ENCODE measurements at places on chromosomes 11 and 22.

- no peak for DNase-seq
These were observed 31.5 kb upstream of the RAB38 start for GRCh38 chr11:88206751-88207150.

- DNase-seq, result no peak
These were observed 7.6 kb downstream of the ATXN10 start for GRCh38 chr22:45678961-45679912.

DNA sequence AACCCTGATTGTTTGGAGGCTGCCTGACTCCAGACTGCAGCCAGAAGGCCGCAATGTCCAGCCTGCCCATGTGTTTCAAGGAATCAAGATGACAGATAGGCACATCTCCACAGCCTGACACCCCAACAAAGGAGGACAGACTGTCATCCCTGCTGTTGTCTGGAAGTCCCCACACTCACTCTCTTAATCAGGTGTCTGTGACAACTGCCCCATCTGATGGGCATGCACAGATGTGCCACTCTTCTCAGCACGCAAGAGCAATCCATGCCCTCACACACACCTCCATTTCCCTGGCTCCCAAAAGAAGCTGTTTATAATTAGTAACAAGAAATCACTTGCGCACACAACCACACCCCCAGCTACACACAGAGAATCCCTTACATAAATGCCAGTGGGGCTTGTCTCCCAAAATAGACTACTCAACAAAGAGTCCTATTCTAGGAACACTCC lies 117.6 kb downstream of the C11orf58 start:
- no peak for DNase-seq

- peak; percentile 85 for DNase-seq
These were observed at the start of gene RPS3 for GRCh38 chr11:75399344-75400145. Gene RPS3 (plus strand): TSS chr11:75399518. CDS start chr11:75399548, 30 bp downstream.

DNA sequence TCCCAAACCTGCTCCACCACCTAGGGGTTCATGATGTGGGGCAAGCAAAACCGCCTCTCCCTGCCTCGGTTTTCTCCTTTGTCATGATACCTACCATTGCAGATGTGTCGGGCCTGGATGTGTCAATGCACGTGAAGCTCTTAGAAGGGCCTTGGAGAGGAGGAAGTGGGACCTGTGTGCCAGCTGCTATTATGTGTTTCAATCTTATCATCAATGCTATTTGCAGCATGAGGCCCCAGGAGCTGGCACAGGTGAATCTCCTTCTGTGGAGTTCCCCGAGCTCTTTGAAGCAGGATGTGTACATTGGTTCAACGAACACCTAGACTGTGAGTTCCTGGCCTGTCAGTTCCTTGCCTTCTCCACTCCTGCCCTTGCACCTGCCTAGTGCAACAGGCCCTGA lies 331.6 kb downstream of the CTTN start:
- DNase-seq, result no peak

DNA sequence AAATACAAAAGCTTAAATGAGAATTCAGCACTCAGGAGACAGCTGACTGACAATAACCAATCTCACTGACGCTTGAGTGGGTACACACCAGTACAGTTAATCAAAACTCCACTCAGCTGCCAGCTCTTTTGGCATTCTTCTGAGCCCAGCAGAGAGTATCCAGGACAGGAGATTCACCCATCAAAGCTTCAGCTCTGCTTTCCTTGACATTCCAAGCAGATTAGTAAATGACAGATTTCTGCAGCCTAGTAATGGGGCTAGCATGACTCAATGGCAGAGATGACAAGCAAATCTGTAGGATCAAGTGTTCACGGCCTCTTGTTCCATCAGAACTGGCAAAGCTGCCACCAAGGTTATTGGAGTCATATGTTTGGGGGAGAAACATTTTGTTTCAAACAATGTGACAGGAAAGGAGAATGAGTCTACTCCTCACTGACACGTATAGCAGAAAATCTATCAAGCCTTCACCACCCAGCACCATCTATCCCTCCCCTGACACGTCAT lies 420.0 kb downstream of the DYNC2H1 start:
- DNase-seq, result no peak

- DNase-seq, result peak; percentile 11
These were observed 156.5 kb downstream of the RRAS2 start for GRCh38 chr11:14202251-14203196.

DNA sequence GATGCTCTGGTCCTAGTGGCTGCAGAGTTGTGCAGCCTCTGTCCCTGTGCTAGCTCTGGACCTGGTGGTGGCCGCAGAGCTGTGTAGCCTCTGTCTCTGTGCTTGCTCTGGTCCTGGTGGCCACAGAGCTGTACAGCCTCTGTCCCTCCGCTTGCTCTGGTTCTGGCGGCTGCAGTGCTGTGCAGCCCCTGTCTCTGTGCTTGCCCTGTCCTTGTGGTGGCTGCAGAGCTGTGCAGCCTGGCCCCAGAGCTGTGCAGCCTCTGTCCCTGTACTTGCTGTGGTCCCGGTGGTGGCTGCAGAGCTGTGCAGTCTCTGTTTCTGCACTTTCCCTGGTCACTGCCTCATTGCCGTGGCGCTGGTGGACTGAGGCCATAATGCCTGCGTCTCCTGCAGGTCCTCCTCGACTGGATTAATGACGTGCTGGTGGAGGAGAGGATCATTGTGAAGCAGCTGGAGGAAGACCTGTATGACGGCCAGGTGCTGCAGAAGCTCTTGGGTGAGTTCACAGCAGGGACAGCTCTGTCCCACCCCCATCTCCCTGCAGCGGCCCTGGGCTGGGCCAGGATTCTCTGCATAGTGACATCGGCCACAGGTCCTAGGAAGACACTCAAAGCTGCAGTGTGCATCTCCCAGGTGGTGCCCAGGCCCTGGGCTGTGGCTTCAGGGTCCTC lies 61.9 kb upstream of the PARVG start:
- DNase-seq, result no peak

DNA sequence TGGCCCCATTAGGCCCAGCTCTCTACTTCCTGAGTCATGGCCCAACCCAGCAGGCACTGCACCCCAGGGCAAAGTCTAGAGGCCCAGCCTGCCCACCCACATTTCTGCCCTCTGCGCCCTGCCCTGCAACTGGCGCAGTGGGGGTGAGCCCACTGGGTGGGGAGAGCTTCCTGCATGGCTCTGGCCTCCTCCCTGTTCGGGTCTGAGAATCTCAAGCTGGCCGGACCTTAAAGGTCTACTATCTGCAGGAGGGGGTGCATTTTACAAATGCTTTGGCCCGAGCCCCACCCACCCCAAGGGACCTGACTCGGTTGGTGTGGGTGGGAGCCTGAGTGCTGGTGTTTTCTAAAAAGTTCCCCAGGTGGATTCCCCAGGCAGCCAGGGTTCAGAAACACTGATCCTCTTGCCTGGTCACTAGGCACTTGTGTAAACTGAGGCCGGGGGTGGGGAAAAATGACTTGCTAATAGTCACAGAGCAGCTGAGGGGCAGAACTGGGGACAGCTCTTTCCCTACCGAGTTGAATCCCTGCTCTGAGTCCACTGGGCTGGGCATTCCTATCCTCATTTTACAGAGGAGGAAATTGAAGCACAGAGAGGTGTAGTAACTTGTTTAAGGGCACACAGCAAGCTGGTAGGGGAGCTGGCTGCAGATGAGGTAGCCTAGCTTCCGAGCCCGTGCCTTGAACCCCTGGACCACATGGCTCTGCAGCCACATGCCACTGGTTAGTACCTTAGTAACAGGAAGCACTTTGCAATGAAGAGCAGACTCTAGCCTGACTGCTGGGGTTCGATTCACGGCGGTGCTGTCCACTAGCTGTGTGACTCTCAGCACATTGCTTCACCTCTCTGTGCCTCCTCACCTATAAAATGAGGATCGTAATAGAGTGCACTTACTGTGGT lies 36.3 kb downstream of the CD82 start:
- no peak for DNase-seq

- no peak for DNase-seq
These were observed 31.2 kb downstream of the CD82 start for GRCh38 chr11:44596525-44597276.

DNA sequence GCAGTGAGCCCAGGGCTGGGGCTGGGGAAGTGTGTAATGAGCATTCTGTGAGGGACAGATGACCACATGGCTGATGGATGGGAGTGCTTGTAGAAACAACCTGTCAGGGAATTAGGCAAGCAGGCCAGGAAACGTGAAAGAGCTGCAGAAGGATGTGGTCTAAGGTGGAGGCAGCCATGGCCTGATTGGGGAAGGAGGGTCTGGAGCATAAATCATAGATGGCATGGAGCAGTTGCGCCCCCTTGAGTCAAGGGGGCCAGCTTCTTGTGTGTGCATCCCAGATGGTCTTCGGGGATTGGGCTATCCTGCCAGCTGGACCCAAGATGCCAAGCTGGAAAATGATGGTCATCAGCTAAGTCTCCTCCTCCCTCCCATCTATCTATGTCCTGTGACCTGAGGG lies 119.4 kb upstream of the CLPB start:
- DNase-seq, result no peak

GRCh38 chr11:126607776-126608541 lies 252.5 kb downstream of the ST3GAL4 start:
- DNase-seq, result no peak

- DNase-seq, result no peak
These were observed 532.9 kb upstream of the B3GAT1 start for GRCh38 chr11:134944986-134945385.

- no peak for DNase-seq
These were observed 53.7 kb downstream of the THAP12 start for GRCh38 chr11:76327202-76327601.

DNA sequence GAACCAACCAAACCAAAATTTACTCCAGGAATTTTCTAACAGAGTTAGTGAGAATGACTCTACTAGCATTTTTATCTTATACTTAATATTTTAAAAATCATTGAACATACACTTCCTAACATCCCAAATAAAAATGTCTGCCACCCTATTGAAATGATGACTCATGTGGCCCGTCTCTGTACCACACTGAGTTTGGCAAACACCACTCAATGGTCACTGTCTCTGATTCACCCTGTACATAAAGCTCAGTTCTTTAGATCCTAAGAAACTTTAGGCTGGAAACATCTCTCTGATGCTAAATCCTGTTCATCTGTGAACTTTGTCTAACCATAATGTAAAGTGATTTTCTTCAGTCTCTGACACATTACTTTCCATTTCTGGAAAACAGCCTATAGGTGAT lies 182.0 kb downstream of the CWF19L2 start:
- no peak for DNase-seq

DNA sequence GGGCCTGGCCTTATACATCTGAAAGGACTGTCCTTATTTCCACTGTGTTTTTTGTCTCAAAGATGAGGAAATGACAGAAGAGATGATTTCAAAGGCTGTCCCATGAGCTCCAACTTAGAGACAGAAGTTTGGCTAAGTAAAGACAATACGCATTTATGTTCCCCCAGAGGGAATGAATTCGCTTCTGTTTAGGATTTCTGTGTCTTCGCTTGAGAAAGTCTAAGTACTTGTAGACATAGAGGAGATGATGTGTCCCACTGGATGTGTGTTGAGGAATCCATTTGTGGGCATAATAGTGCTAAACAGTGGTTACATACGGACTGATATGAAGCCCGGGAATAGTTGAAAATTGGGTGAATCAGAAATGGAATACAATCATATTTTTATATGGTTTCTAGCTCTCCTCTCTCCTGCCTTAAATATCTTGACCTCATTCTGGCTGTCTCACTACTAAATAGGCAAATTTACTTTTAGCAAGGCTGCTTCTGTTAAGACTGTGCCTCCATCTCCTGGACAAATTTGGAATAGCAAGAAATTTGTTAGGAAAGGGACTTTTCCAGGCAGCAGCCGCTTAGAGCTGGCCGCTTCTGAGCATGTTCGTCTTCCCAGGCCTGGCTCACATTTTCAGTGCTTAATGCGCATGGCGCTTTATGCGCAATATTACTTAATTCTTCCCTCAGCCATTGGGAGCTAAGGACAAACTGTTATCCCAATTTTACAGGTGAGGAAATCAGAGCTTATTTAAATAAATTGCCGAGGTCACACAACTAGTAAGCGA lies 1.9 kb upstream of the PEX26 start:
- DNase-seq, result no peak

DNA sequence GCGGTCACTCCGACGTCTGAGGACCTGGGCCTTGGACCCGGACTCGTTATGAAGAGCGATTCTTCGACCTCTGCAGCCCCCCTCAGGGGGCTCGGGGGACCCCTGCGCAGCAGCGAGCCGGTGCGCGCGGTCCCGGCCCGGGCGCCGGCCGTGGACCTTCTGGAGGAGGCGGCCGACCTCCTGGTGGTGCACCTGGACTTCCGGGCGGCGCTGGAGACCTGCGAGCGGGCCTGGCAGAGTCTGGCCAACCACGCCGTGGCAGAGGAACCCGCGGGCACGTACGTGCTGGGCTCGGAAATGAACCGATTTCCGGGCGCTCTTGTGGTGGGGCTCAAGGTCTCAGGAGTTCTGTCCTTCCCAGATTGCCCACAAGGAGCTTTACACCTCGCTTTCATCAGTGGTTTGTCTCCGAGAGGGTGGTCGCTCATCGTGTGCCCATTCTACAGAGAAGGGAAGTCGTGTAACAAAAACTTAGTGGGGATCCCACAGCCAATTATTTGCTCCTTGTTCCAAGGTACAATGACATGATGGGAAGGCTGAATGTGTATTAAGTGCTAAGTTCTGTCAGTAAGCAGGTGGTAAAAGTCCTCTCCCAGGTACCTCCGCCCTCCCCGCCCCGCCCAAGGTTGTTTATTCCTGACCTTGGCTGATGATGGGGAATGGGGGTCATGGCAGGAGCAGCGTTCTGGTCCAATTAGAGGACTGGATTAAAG lies 695 bp downstream of the PEX26 start:
- no peak for DNase-seq

DNA sequence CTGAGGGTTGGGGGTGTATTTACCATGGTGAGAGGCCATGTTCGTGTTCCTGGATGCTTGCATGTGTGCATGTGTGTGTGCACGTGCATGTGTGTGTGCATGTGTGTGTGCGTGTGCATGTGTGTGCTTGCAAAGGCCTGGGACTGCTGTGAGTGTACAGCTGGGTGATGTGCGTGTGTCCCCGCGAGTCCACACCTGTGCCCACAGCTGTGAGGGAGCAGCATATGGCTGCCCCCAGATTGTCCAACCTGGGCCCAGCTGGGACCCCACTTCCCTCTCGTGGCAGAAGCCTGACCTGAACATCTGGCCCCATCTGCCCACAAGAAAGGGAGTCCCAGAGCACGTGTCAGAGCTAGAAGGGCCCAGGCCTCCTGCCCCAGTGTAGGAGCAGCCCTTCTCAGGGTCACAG lies 8.4 kb upstream of the CD248 start:
- no peak for DNase-seq

- DNase-seq, result no peak
These were observed 21.9 kb downstream of the CARS1 start for GRCh38 chr11:3035333-3035732.

DNA sequence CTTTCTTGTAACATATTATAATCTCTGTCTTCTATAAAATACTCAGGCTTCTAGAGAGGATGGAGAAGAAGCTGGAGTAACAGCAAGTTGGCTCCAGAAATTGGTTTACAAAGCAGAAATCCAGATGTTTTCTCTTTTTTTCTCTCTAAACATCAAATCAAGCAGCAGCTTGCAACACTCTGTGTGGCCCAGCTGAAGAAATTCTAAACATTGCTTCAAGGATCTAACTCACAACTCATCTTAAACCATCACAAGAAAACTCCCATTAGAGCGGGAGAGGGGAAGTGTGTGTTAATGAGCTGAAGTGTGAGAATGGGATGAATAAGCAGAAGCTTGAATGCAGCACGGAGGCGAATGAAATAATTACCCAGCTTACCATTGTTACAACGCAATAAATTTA lies 146.5 kb downstream of the OPCML start:
- no peak for DNase-seq

- no peak for DNase-seq
These were observed 72.2 kb downstream of the KCNQ1 start for GRCh38 chr11:2517016-2517385.
